ENCODE measurements at places on chromosomes 3 and 15. TPM values are rescaled to one million over a fixed set of nuclear protein-coding genes. Genes with fewer than 3 reads are reported as not detected.

DNA sequence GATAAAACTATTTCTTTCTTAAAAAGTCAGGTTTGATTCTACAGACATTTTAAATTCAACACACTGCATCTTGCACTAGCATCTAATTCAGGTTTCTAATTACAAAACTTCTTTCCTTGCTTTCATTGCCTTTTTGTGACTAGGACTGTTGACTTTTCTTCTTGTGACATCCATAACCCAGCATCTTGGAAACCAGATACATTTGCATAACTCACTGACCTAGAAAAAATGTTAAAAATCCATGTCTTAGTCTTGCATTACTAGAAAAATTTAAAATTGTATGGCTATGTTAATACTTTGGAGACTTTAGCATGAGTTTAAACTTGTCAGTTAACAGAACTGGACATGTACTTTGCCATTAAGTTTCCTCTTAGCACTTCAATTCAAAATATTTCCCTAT is 72.7 kb downstream of the DTWD1 start:
- H3K27me3 ChIP-seq: no peaks in the 10 kb centered on the region
- H3K27ac ChIP-seq: no peak overlapping the region
- no peaks in the 10 kb centered on the region for H3K4me1 ChIP-seq
- no peak for DNase-seq
- no peaks in the 10 kb centered on the region for H3K36me3 ChIP-seq

DNA sequence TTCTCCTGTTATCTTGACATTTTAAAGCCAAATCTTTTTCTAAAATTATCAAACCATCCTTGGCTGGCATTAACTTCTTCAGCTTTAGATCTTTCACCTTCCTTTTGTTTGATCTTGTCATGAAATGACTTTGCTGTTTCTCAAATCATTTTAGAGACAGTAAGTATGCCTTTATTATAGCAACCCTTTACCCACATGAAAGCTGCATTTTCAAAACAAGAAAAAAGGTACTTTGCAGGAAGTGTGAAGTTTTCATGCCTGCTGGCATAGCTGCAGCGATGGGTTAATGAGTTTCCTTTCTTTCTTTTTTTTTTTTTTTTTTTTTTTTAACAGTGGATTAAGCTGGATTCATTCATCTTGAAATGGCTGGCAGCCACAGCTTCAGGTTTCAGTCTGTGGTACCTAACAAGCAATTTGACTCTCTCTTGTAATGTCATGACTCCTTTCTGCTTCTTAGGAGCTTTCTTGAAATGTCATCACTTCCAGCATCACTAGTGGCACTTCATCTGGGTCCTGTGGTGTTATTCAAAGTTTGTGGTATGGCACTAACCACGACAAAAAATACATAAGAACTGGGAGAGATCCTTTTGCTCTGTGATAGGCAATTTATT is 18.8 kb downstream of the SLC25A26 start:
- no peaks in the 10 kb centered on the region for H3K4me1 ChIP-seq
- H3K36me3 ChIP-seq: no peaks in the 10 kb centered on the region
- H3K27me3 ChIP-seq: no peaks in the 10 kb centered on the region
- no peak overlapping the region for H3K27ac ChIP-seq

DNA sequence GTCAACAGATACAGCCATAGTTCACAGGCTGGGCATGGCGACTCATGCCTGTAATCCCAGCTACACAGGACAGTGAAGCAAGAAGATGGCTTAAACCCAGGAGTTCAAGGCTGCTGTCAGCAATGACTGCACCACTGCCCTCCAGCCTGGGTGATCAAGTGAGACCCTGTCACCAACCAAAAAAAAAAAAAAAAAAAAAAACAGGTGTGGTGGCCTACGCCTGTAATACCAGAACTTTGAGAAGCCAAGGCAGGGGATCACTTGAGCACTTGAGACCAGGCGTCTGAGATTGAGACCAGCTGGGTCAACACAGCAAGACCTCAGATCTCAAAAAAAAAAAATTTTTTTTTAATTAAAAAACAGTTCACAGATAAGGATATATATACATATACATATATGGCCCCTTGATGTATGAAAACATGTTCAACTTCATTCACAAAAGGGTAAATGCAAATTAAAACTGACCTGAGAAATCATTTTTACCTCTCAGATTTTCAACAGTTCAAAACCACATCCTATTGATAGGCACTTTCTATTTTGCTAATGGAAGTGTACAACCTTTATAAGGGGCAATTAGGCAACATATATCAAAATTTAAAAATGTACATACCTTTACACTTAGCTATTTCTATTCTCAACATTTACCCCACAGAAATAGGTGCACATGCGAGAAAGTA is 51.1 kb downstream of the OSBPL10 start:
- H3K4me1 ChIP-seq: no peaks in the 10 kb centered on the region
- H3K27ac ChIP-seq: no peak overlapping the region
- no peak for DNase-seq
- no peaks in the 10 kb centered on the region for H3K27me3 ChIP-seq
- H3K4me3 ChIP-seq: no peak overlapping the region

- H3K36me3 ChIP-seq: no peaks in the 10 kb centered on the region
- no peaks in the 10 kb centered on the region for H3K27me3 ChIP-seq
- H3K4me1 ChIP-seq: no peaks in the 10 kb centered on the region
- no peak for DNase-seq
- no peak overlapping the region for H3K27ac ChIP-seq
Observed at GRCh38 chr3:157220211-157220610, 60.3 kb upstream of the CCNL1 start.

- no peak for DNase-seq
- H3K36me3 ChIP-seq: no peaks in the 10 kb centered on the region
- no peaks in the 10 kb centered on the region for H3K4me1 ChIP-seq
- no peaks in the 10 kb centered on the region for H3K27me3 ChIP-seq
- H3K27ac ChIP-seq: no peak overlapping the region
Observed at GRCh38 chr3:64368257-64369020, 143.2 kb upstream of the PRICKLE2 start.

DNA sequence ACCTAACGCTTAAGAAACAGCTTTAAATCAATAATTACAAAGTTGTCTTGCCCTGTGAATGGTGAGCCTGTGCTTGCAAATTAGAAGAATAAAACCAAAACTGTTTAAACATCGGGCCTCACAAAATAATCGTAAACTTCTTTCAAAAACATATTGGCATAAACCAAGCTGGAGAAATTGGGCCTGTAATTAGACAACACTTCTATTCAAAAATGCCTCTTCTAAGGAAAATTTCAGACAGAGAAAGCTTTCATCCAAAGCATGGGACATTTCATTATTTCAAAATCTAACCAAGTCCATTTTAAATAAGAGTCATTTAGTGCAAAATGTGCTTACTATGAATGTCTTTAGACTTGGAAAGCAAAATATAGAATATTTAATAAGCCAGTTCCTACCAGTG is 35.5 kb upstream of the GNB4 start:
- H3K36me3 ChIP-seq: no peaks in the 10 kb centered on the region
- no peaks in the 10 kb centered on the region for H3K4me1 ChIP-seq
- H3K27me3 ChIP-seq: no peaks in the 10 kb centered on the region
- DNase-seq: no peak
- no peak overlapping the region for H3K27ac ChIP-seq
- H3K4me3 ChIP-seq: no peak overlapping the region

DNA sequence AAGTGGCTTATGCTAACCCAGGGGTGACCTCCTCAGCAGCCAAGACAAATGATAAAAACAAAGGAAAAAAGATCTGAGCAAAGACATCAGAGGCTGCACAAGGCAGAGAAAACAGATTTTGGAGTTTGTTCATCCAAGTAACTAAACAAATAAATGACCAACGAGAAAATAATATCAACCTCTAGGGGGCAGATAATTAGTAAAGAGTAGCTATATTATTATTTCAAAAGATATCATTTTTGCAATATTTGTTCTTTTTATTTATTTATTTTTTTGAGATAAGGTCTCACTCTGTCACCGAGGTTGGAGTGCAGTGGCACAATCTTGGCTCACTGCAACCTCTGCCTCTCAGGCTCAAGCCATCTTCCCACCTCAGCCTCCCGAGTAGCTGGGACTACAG is 101.8 kb downstream of the PCCB start:
- H3K4me3 ChIP-seq: no peak overlapping the region
- H3K27ac ChIP-seq: no peak overlapping the region
- no peaks in the 10 kb centered on the region for H3K27me3 ChIP-seq
- no peaks in the 10 kb centered on the region for H3K36me3 ChIP-seq
- no peak for DNase-seq
- no peaks in the 10 kb centered on the region for H3K4me1 ChIP-seq

DNA sequence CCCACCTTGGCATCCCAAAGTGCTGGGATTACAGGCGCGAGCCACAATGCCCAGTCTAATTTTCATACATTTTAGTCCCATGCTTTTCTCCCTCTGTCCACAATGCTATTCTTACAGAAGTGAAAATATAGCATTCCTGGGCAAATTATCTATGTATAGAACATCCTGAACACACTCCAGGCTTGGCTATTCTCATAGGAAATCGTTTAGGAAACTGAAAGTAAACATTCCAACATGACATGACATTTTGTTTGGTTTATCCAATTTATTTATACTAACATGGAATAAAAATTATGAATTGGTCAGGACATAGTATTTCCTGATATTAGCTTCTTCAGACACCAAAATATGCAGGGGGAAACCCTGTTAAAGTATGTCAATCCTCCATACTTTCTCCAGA is 52.6 kb downstream of the SYNM start:
- H3K36me3 ChIP-seq: no peaks in the 10 kb centered on the region
- no peak overlapping the region for H3K27ac ChIP-seq
- H3K4me1 ChIP-seq: no peaks in the 10 kb centered on the region
- no peak for DNase-seq

DNA sequence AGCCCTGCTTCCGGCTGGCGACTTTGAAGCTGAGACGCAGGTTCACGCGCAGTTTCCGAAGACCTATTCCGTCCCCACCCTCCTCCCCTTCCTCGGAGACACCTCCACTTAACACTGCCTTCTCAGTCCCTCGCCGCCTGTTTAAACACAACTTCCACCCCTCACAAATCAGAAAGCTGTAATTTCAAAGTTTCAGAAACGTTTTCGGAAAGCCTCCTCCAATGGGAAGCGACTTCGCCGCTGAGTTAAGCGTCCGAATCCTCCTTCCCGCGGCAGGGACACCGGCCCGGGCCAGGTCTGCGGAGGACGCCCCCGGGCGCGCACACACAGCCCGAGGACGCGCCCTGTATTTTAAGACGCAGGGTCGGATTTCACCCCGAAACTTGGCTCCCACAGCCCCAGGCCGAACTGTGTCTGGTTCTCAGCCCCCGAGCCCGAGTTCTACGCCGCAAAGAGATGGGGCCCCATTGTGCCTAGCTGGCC is 559 bp upstream of the LRRN1 start:
- H3K4me3 ChIP-seq: peak overlapping the region; percentile 59
- H3K4me1 ChIP-seq: peaks cover 6% of the 10 kb centered on the region
- H3K36me3 ChIP-seq: no peaks in the 10 kb centered on the region
- H3K27ac ChIP-seq: peak overlapping the region; percentile 60
- peak; percentile 70 for DNase-seq

DNA sequence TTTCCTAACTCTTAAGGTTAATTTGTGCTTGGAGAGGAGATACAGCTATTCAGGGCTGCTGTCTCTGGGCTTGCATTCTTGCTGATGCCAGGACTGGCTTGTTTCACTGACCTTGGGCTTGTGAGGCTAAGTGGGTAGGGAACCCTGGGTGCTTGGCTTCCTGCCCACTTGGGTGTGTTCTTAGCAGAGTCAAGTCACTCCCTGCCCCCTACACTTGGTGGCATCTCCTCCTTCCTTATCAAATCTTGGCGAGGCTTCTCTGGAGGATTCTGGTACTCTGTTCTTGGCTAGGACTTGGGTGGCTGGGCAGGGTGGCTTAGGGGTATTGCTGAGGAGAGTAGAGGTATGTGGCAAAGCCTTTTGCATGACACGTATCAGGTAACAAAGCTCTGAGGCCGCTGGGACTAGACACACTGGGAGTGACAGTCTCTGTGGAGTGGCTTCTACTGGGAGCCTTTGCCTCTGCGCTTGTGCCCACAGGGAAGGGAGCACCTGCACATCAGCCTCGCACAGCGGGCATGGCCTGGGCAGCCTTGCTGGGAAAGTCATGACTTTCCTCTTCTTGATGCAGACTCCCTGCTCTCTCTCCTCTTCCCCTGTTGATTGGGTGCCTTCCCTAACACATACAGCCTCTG is 41.8 kb downstream of the CHCHD6 start:
- H3K27me3 ChIP-seq: no peaks in the 10 kb centered on the region
- peak; percentile 97 for DNase-seq
- H3K27ac ChIP-seq: peak overlapping the region; percentile 78
- H3K36me3 ChIP-seq: no peaks in the 10 kb centered on the region

DNA sequence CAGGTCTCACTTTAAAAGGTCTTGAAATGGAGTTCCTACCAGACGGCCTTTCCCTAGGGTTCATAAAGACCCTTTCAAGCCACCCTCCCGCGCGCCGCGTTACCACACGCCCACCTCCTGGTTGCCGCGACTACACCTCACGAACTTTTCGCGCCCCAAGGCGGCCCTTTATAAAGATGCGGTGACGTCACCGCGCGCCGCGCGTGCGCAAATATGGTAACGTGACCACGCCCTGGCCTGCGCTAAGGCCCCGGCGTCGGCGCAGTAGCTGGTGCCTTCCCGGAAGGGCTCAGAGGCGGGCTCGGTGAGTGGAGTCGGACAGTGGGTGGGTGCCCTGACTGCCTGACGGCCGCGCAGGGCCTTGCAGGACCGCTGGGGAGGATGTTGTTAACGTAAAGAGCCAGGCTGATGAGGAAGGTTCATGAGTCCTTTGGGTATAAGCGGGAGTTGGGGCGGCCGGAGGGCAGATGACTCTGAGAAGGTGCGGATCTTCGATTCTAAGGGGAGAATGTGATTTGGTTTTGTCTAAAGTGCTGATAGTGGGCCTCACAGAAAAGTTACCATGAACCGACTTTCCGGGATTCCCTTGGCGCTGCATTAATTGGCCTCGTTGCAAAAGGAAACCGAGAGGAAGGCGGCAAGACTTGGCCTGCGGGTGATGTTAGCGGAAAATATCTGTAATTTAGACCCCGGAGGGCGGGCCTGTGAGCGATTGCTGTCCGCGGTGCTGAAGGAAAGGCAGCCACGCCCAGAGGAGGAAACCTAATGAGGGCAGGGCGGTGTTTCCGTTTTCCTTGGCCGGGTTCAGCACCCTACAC is 54.4 kb downstream of the FEZF2 start:
- no peaks in the 10 kb centered on the region for H3K27me3 ChIP-seq
- DNase-seq: peak; percentile 94
- H3K4me3 ChIP-seq: peak overlapping the region; percentile 67
- H3K4me1 ChIP-seq: peaks cover 3% of the 10 kb centered on the region
- no peaks in the 10 kb centered on the region for H3K36me3 ChIP-seq

DNA sequence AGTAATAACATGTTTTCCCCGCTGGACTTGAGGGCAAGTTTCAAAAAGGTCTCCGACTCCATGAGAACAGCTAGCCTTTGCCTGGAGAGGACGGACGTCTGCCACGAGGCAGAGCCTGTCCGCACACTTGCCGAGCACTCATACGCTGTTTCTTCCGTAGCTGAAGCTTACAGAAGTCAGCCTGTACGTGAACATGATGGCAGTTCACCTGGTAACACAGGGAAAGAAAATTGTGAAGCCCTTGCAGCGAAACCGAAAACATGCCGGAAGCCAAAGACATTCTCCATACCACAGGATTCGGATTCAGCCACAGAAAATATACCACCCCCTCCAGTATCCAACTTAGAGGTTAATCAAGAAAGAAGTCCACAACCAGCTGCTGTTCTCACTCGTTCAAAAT is 43.9 kb upstream of the RASA2 start:
- no peak for DNase-seq
- H3K27me3 ChIP-seq: no peaks in the 10 kb centered on the region
- H3K4me1 ChIP-seq: peaks cover 26% of the 10 kb centered on the region
- no peaks in the 10 kb centered on the region for H3K36me3 ChIP-seq

The CFAP100 gene
- 21.4 TPM for total RNA-seq

The CPNE9 gene
- total RNA-seq: 0.31 TPM

The COLQ gene
- 7.6 TPM for total RNA-seq

The AAGAB gene
- total RNA-seq: 36.6 TPM

The PRKCD gene
- 44.5 TPM for total RNA-seq

The CNTN3 gene
- total RNA-seq: 3.7 TPM

Data from testis (tissue), 5 donors.